ENCODE measurements at places on chromosomes 12 and 14.

DNA sequence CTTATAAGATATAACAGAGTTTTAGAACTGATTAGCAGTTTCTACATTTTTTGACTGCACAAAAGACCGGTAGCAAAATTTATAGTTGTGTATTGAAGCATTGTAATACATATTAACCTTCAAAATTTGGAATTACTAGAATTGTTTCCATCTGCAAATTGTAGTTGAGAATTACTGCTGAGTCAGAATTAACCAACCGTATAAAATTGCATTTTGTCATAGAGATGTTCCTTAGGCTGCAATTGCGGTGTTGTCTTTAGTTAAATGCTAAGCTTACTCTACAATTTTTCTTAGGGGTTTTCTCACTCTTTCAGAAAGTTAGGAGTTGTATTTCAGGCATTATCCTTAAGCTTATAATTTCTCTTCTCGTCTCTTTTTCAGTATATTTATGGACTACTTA is 132.2 kb downstream of the PLEKHA5 start:
- H3K36me3 ChIP-seq, result peaks cover 2% of the 10 kb centered on the region
- no peaks in the 10 kb centered on the region for H3K4me1 ChIP-seq
- DNase-seq, result no peak
- H3K4me3 ChIP-seq, result no peak overlapping the region
- no peak overlapping the region for H3K27ac ChIP-seq

DNA sequence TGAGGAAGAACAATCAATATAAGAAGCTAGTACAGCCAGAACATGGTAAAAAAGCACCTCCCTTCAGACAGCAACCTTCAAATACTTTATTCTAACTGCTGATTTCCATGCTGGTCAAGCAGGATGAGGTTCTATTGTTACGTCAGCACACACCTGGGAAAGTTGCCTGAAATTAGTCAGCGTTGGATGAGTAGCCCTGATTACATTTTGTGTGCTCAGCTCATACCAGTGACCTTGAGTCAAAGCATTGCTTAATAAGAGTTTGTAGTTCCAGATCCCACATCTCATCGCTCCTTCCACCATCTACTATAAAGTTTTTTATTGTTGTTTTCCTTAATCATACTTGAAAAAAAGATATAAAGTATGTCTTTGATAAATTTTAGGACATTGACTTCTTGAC is 361.5 kb downstream of the EGLN3 start:
- no peaks in the 10 kb centered on the region for H3K4me1 ChIP-seq
- no peaks in the 10 kb centered on the region for H3K27me3 ChIP-seq
- DNase-seq, result no peak
- no peak overlapping the region for H3K27ac ChIP-seq
- H3K4me3 ChIP-seq, result no peak overlapping the region
- H3K36me3 ChIP-seq, result no peaks in the 10 kb centered on the region

DNA sequence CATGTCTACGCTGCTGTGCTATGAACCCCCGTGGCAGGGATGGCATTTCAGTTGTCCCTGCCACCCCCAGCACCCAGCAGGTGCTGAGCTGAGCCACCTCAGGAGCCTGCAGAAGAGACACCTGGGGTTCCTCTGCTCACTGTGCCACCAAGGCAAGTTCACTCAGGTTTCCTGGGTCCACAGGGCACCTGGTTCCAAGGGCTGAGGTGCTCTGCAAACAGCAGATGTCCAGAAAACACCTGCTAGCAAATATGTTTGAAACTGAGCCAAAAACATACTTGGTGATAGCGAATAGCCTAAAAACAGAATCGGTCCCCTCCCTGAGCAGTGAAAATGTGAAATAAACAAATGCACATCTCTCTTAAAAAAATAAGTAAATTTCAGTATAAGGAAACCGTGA is 35.6 kb upstream of the GPR68 start:
- no peak for DNase-seq
- H3K27me3 ChIP-seq, result no peaks in the 10 kb centered on the region
- H3K4me3 ChIP-seq, result no peak overlapping the region
- no peaks in the 10 kb centered on the region for H3K4me1 ChIP-seq
- no peak overlapping the region for H3K27ac ChIP-seq
- peaks cover 89% of the 10 kb centered on the region for H3K36me3 ChIP-seq

- no peaks in the 10 kb centered on the region for H3K4me1 ChIP-seq
- no peaks in the 10 kb centered on the region for H3K36me3 ChIP-seq
- no peak overlapping the region for H3K4me3 ChIP-seq
Observed at GRCh38 chr14:56390859-56391258, 188.7 kb upstream of the TMEM260 start.
